ENCODE measurements at places on chromosomes 1 and 21. TPM values are rescaled to one million over a fixed set of nuclear protein-coding genes. Genes with fewer than 3 reads are reported as not detected.
A peak's percentile ranks its signal among the peaks of the same experiment; 100 is the strongest.

Gene LAPTM5
- total RNA-seq = 1.2 TPM

DNA sequence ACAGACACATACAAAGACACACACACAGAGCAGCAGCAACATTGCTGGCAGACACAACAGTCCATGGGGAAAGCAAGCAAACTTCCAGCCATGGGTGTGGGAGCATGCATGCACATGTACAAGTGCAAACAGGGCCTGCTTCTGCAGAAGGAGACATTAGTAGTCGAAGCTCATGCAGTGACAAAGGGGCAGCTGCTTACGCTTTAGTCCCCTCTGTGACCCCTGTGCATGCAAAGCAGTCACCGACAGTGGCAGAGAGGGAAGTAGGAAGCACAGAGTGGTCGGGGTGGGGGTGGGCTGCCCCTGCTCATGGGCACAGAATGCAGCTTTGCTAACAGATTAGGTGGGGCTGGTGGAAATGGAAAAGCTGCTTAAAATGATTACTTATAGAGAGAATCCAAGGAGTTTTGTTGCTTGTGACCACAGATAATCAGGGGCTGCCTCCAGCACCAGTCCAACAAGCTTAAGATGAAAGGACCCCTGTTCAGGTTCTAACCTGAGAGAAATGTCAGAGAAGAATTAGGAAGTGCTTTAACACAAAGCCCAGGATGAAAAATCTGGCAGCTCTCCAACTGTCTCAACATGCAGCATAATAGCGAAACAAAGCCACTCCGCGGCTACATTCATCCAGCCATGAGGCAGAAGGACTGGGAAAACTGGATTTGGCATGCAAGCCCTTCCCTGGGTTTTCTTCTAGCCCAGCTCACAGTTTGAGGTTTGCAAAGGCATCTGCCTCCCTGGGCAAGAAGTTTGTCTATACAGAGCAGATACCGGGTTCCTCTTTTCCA lies 378.9 kb downstream of the KCNH1 start:
- no peak for DNase-seq

Gene CDC42BPA
- total RNA-seq = 29.8 TPM

DNA sequence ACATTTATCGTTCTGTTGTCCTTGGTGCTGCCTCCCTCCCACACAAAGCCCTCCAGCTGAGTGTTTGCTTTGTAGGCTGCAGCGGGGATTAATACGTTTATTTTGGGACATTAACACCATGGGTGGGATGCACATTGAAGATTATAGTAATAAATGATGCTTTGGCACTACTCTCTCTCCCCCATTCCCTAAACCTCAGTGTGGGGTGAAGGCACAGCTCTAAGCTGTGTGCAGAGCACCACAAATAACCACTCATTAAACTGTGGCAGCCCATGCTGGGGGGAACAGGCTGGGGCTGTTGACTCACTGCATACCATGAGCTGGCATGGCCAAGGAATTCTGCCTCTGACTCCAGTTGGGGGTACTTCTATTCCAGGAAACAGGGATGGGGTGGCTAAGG lies 7.7 kb downstream of the PCP4L1 start:
- peak; percentile 28 for DNase-seq

All from LHCN-M2 (cell line).